ENCODE measurements at places on chromosomes 7 and 10. TPM values are rescaled to one million over a fixed set of nuclear protein-coding genes. Genes with fewer than 3 reads are reported as not detected.

The AP4M1 gene
- total RNA-seq: 18.0 TPM

The TCF7L2 gene
- 99.6 TPM for total RNA-seq

The PTPRZ1 gene
- total RNA-seq: 9.1 TPM

The VPS37D gene
- total RNA-seq: not detected

The THSD7A gene
- total RNA-seq: 5.4 TPM

The HYAL4 gene
- total RNA-seq: not detected

The OPN1SW gene
- not detected for total RNA-seq

The MUC3A gene
- total RNA-seq: 105 TPM

The GIMAP4 gene
- 18.1 TPM for total RNA-seq

The PILRA gene
- total RNA-seq: 4.2 TPM

The HACD1 gene
- total RNA-seq: 6.3 TPM

The CPEB3 gene
- 7.4 TPM for total RNA-seq

The SPDYE6 gene
- not detected for total RNA-seq

The ZNF736 gene
- 11.7 TPM for total RNA-seq

The CLRN3 gene
- total RNA-seq: 62.3 TPM

The CRPPA gene
- 7.2 TPM for total RNA-seq

The INSYN2A gene
- not detected for total RNA-seq

The CPA2 gene
- total RNA-seq: 2.6 TPM

The NODAL gene
- not detected for total RNA-seq

The DPP6 gene
- total RNA-seq: 1.3 TPM

The IDI2 gene
- total RNA-seq: not detected

The CDHR1 gene
- 169 TPM for total RNA-seq

The PLEKHS1 gene
- 6.5 TPM for total RNA-seq

The ZNF25 gene
- 4.0 TPM for total RNA-seq

The WIPF3 gene
- 0.89 TPM for total RNA-seq

The SEC31B gene
- 21.6 TPM for total RNA-seq

The SLC18A3 gene
- total RNA-seq: not detected

The RHOBTB1 gene
- total RNA-seq: 6.9 TPM

The TMEM184A gene
- 87.9 TPM for total RNA-seq

Data from mucosa of descending colon (tissue), 3 donors.